A549 treated with DMSO at 1 μM for 4 hours (cell line): ENCODE measurements at places on chromosomes 3 and 15. TPM values are rescaled to one million over a fixed set of nuclear protein-coding genes. Genes with fewer than 3 reads are reported as not detected.

The SRGAP3 gene
- total RNA-seq, result 0.28 to 0.71 TPM (median 0.31 TPM) in 5 replicates

The ZIC1 gene
- total RNA-seq, result 0.01 to 0.19 TPM (median 0.09 TPM) in 4 of 5 replicates, not detected in the other

The RABL3 gene
- total RNA-seq, result 16.4 to 19.1 TPM (median 16.8 TPM) in 5 replicates

The EPHB1 gene
- total RNA-seq, result 0.05 to 0.23 TPM (median 0.11 TPM) in 4 of 5 replicates, not detected in the other

The NTRK3 gene
- total RNA-seq, result 19.2 to 25.6 TPM (median 21.1 TPM) in 5 replicates
